Activated CD4-positive, alpha-beta T cell treated with anti-CD3 and anti-CD28 coated beads for 24 hours (primary cell): ENCODE measurements at places on chromosomes 4 and X.

DNA sequence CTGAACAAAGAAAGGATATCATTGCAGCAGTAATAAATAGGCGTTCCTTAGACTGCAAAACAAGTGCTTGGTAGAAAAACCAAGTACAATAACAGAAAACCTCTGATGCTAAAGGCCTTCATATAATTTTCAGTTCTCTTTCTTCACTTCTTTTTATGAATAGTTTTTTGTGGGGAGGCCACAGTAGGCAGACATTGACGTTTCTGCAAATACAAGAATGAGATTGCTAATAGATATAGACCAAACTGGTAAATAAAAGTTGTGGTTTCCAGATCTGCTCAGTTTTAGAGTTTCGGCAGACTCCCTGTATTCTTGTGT is 57.0 kb upstream of the RAP1GDS1 start:
- no peak for DNase-seq

GRCh38 chr4:53626491-53626890 is 35.2 kb upstream of the LNX1 start:
- no peak for DNase-seq

GRCh38 chrX:12488771-12489170 is 302.4 kb upstream of the PRPS2 start:
- no peak for DNase-seq

GRCh38 chr4:84940960-84941359 is 25.5 kb downstream of the WDFY3 start:
- DNase-seq, result no peak
